ENCODE measurements at places on chromosomes 2 and 18.

- no peak for DNase-seq
Observed at GRCh38 chr2:76808732-76809131, 713.4 kb downstream of the LRRTM4 start.

- no peak for DNase-seq
Observed at GRCh38 chr2:133553838-133554408, 14.3 kb downstream of the NCKAP5 start.

DNA sequence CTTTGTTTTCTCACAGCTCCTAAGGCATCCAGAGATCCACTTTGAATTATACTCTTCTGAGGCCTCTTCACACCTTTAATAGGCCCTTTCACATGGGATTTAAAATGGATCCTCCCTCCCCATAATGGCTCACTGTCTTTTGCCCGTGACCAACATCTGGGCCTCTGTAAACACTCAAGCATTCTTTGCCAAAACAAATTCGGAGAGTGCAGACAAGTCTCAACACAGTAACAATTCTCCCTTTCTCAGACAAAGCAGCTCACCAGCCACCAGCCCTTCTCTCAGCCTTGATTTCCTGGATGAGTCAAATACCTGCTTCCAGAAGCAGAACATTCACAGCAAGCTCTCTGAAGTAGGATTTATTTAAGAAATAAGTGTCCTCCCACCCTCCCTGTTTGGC, 14.0 kb upstream of the IMP4 start:
- DNase-seq, result no peak

DNA sequence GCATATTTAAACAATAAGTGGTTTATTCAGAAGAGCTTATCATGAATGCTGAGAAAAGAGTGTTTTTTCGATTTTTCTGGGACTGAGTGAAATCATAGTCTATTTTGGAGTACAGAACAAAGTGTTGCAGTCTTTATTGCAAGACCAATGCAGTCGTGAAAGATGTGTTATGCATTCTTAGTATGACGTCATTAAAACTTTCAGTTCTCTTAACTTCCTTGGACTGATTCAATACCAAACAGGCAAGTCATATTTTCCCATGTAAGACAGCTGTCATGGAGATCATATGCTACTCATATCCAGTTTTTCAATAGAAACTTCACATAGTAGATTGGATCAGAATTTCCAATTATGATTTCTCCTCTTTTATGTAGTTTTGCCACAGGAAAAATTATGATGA, 92.6 kb downstream of the RIT2 start:
- DNase-seq, result no peak

GRCh38 chr2:12716032-12716281, 779 bp upstream of the TRIB2 start:
- DNase-seq, result peak; percentile 53

GRCh38 chr18:58562999-58563667, 65.8 kb downstream of the ALPK2 start:
- no peak for DNase-seq

GRCh38 chr2:100676346-100676745, 113.6 kb downstream of the PDCL3 start:
- no peak for DNase-seq

- DNase-seq, result no peak
Observed at GRCh38 chr18:21262244-21262643, 20.2 kb downstream of the GREB1L start.

GRCh38 chr2:109185821-109186570, 57.0 kb downstream of the SH3RF3 start:
- DNase-seq, result no peak

DNA sequence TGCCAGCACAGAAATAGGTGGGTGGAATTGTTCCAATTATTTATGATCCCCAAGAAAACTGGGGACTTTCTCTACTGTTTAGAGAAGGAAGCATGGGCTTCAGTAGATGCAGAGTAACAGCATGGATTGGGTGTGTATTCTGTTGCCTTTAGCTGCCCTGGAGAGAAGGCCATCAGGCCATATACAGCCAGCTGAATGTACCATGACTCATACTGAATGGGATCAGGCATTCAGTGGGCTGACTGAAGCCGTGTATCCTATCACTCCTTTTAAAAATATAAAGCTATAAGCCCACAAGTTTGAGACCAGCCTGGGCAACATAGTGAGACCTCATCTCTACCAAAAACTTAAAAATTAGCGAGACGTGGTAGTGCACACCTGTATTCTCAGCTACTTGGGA, 16.7 kb upstream of the PLEKHM3 start:
- DNase-seq, result no peak

DNA sequence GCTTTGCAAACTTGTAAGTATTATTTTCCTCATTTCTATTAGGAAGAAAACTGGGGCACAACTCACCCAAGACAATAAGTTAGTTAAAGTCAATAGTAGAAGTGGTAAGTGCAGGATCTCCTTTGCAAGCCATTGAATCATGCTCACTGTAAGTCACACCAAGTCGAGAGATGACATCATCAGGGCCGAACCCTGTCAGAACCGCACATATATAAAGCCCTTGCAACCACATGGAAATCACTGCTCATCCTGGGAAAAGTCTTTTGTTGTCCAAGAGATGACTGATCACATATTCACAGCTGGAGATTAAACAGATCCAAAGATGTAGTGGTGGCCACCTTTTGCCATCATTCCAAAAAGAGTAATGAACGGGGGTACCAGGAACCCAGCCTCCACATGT, 484.8 kb upstream of the ID2 start:
- DNase-seq, result no peak

DNA sequence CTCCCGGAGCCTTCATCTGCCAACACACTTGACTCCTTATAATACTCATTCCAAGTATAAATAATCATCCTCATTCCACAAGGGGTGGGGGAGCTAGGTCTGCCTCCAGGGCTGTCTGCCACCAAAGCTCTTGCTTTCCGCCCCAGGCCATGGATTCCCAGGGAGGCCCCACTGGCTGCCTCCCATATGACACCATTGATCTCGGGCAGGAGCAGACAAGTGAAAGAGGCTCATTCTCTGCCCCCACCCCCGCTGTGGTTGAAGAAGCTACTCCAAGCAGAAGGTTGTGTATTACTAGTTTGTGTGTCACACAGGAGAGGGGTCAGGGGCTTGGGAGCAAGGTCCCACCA, 99.5 kb downstream of the MRO start:
- DNase-seq, result no peak

DNA sequence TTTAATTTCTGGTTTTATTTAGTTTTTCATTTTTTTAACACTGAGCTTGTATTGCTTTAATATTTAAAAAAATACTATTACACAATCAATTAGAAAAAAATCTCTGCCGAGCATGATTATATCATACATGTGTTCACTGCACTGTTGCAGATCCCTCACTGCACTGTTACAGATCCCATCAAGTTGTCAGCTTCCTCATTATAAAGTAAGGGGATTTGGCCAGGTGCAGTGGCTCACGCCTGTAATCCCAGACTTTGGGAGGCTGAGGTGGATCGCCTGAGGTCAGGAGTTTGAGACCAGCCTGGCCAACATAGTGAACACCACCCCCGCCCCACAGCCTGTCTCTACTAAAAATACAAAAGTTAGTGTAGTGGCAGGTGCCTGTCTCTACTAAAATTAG, 33.0 kb upstream of the METTL21A start:
- DNase-seq, result no peak

DNA sequence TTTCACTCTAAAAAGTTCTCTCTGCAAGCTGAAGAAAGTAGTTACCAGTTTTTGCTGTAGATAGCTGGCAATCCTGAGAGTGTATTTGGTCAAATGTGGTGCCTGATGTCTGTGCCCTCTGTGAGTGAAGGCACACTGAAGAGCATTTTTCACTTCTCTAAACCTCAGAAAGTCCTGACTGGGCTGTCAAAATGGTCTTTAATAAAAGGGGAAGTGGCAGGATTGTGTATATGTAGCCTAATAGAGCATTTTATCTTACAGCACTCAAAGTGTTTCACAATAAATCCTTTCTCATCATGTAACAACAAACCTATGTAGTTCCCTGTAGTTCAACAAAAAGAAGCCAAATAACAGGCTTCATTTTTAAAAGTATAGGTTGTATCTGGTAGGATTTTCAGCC, 1552.3 kb upstream of the SLC39A10 start:
- no peak for DNase-seq

DNA sequence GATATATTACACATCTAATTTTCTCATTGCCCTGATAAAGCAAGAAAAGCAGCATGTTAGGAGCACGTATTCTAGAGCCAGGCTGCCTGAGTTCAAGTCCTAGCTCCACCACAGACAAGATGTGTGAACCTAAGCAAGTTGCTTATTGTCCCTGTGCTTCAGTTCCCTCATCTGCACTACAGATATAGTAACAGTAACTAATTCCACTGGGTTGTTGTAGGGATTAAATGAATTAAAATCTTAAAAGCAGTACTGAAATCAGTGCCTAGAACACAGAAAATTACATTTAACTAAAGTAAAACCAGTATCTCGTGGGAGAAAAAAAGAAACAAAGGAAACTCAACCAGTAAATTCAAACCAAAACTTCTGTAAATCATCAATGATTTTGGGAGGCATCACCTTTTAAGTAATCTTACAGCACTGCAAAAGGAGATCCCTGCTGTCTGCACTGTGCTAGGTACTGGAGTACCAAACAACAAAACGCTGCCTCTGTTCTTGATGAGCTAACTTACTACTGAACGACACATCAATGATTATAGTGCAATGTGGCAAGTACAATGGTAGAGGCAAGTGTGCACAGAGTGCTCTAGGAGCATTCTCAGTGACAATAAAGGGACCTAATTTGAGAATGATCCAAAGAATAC, 7.9 kb downstream of the MAP3K2 start:
- DNase-seq, result no peak

- DNase-seq, result no peak
Observed at GRCh38 chr2:20561637-20562454, 89.1 kb downstream of the HS1BP3 start.

DNA sequence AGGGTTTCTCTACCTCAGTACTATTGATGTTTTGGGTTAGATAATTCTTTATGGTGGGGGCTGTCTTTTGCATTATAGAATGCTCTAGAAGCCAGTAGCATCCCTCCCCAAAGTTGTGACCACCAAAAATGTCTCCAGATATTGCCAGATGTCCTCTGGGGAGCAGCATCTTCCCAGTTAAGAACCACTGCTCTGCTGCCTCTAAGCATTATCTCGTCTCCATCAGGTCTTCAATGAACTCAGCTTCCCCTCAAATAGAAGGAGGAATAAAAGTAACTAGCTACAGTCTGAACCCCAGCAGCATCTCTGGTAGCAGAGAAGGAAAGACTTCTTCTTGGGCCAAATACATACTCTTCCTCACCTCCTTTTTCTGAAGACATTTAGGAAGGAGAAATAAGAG, 244.1 kb downstream of the AGPS start:
- no peak for DNase-seq

- no peak for DNase-seq
Observed at GRCh38 chr2:233010569-233011267, 2.3 kb downstream of the NGEF start.

DNA sequence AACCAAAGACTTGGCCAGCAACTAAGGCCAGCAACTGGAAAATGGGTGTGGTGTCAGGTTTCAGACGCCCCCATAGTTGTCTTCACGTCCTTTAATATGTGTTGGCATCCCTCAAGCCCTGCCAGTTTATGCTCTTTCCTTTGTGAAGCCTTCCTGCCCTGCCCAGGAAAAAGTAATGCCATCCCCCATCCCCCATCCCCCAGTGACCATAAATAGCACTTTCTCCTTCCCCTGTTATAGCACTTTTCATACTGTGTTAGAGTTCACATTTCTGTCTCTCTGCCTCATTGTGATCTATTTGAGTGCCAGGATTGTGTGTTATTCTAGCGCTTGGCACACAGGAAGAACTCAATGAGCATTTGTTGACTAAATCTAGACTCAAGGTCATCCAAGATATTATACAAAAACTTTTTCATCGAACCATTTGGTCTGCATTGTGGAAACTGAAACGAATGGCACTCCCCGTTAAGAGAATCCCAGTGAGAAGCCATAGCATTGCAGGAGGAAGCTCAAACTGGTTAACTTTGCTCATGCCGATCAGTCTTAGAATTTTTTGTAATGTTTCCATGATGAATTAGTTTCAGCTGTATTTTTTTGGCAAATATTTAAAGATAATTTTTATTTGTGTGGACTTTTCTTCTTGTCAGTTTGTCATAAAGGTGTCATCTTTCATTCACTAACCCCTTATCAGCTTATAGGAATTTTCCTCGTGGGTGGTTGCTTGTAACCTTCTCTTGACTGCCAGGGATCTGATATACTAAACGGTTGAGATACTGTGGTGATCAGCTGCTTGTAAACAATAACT, 15.7 kb downstream of the CRIM1 start:
- DNase-seq, result no peak
